Activated T-cell treated with anti-CD3 and anti-CD28 coated beads, Interleukin-2, amount 50 U/mL, for 24 hours (primary cell): ENCODE measurements at places on chromosomes 5 and 9.

DNA sequence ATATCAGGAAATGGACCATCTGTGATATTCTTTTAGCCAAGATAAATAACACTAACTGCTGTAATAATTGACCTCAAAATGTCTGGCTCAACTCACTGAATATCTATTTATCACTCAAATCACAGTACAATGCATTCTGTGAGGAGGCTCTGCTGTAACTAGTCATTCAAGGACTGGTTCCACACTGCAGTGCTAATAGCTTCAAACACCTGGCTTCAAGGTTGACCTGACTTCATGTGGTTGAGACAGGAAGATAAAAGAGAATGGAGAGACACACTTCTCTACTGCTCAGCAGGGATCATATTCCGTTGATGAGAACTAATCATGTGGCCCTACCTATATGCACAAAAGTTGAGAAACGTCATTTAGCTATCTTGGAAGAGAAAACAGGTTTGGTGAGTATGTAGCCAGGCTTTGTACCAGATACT lies 3.4 kb upstream of the RHOBTB3 start:
- peaks cover 60% of the 10 kb centered on the region for H3K4me1 ChIP-seq
- peak overlapping the region; percentile 8 for H3K27ac ChIP-seq
- H3K36me3 ChIP-seq: no peaks in the 10 kb centered on the region
- H3K4me3 ChIP-seq: no peak overlapping the region

DNA sequence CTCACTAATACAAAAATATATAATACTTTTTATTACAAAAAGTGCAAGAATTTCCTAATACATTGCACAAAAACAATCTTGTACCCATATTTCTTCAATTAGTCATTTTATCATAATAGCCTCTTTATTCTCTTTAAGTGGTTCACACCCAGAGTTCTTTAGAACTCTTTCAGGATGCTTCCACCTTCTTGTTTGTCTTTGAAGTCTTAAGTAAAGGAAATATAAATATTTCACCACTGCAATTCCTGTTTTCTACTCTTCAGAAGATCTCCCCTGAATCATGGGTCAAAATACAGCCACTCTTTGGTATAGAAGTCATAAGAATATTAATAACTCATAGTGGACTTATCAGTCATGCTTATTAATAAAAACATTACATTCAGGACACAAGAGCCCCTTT lies 293.0 kb downstream of the ATPSCKMT start:
- no peak overlapping the region for H3K4me3 ChIP-seq
- H3K4me1 ChIP-seq: no peaks in the 10 kb centered on the region
- no peaks in the 10 kb centered on the region for H3K36me3 ChIP-seq
- H3K27ac ChIP-seq: no peak overlapping the region
- no peak for DNase-seq
- H3K27me3 ChIP-seq: no peaks in the 10 kb centered on the region

DNA sequence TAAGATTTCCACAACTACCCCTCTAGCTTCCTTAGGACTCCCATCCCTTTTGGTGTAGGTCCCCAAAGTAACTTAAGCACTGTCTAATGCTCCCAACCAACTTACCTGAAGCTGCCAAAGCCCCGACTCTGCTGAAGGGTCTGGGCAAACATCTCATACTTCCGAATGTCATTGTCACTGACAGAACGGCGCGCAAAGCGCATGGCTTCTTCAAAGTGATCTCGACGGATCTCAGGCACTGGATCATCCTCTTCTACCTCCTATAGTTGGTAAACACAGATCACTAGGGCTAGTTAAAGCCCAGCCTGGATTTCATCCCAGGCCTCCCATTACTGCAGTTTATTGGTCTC lies 15.2 kb downstream of the VCP start:
- peak overlapping the region; percentile 51 for H3K27ac ChIP-seq
- H3K36me3 ChIP-seq: peaks cover 98% of the 10 kb centered on the region
- no peak overlapping the region for H3K4me3 ChIP-seq
- H3K4me1 ChIP-seq: no peaks in the 10 kb centered on the region

GRCh38 chr5:96079075-96079474 lies 117.4 kb upstream of the ELL2 start:
- H3K4me1 ChIP-seq: peaks cover 64% of the 10 kb centered on the region
- H3K27ac ChIP-seq: peak overlapping the region; percentile 93
- peak overlapping the region; percentile 6 for H3K4me3 ChIP-seq
- H3K27me3 ChIP-seq: peaks cover 7% of the 10 kb centered on the region
- DNase-seq: no peak
- no peaks in the 10 kb centered on the region for H3K36me3 ChIP-seq

DNA sequence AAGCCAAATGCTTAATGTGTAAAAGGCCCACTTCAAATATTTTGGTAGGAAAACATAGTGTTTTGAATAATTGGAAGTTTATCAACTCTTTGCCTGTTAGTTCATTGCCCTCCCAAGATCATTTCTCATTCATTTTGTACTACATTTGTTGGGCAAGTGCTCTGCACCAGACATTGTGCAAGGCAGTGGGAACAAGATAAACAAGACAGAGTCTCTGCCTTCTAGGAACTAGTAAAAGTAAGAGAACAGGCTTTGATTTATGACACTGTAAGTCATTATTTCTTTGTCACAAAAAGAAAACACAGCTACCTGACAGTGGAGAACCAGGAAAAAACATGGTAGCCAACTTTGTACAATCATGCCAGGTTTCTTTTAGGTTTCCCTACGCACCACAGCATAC lies 63.7 kb upstream of the PAM start:
- peaks cover 9% of the 10 kb centered on the region for H3K27me3 ChIP-seq
- H3K27ac ChIP-seq: no peak overlapping the region
- H3K4me3 ChIP-seq: no peak overlapping the region
- no peaks in the 10 kb centered on the region for H3K4me1 ChIP-seq
- no peak for DNase-seq
- H3K36me3 ChIP-seq: no peaks in the 10 kb centered on the region

DNA sequence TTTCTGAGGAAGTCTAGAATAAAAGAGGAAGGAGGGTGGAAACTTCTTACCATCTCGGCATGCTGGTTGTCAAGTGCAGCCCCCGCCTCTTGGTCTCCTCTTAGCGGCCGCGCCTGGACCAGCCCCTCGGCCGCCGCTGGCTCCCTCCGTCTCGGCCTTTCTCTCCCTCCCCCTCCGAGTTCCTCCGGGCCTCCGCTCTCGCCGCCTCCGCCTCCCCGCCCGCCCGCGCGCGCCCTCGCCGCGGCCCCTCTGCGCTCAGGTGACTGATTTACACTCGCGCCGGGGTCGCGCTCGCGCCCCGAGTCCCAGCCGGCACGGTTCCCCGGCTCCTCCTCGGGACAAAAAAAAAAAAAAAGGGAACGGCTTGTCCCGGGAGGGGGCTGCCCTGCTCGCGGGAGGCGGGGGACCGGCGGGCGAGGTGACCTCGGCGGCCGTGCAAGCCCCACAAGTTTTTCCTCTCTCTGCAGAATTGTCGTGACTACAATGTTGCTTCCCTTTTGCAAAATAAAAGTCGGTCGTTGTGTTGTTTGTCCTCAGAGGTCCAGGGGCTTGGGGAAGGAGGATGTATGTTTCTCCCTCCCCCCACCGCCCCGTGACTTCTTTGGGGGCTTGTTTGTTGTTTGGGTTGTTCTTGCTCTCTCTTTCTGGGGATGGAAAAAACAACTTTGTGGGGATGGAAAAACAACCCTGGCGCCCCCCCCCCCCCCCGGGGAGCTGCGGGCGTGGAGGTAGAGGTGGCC lies at the start of gene BNC2:
Gene BNC2 (minus strand): TSS at position 75 of the 740 bp plus-strand sequence. CDS start 22 bp downstream, at position 53.
- H3K36me3 ChIP-seq: no peaks in the 10 kb centered on the region
- peaks cover 47% of the 10 kb centered on the region for H3K27me3 ChIP-seq
- H3K4me1 ChIP-seq: peaks cover 5% of the 10 kb centered on the region
- peak within 1 kb of the TSS; percentile 41 for H3K4me3 ChIP-seq

DNA sequence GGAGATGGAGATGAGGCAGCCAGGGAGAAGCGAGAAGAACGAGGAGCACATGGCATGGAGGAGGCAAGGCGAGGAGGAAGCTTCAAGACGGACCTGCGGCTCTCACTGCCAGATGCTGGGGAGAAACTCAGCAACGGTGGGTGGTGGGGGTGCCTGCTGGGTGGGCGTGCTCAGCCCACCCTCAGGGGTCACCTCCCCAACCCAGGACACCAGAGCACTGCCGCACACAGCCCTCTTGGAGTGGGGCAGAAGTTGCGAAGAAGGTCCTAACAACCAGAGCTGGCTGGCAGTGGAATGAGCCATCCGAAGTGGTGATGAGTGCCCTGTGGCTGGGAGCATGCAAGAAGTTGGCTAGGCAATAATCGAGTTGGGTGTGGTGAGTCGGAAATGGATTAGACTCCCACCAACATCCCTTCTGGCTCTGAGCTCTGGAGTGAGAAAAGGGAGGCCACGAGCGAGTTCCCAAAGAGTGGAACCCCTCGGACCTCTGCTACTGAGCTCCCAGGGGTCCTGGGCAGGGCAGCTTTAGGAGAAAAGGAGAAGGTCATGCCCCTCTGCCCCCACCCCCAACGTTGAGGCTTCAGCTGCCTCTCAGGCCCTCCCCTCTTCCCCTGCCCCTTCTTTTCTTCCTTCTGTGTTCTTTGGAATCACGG lies 212.7 kb upstream of the MVB12B start:
- no peak overlapping the region for H3K27ac ChIP-seq
- peaks cover 28% of the 10 kb centered on the region for H3K27me3 ChIP-seq
- DNase-seq: no peak
- no peak overlapping the region for H3K4me3 ChIP-seq
- H3K36me3 ChIP-seq: no peaks in the 10 kb centered on the region

DNA sequence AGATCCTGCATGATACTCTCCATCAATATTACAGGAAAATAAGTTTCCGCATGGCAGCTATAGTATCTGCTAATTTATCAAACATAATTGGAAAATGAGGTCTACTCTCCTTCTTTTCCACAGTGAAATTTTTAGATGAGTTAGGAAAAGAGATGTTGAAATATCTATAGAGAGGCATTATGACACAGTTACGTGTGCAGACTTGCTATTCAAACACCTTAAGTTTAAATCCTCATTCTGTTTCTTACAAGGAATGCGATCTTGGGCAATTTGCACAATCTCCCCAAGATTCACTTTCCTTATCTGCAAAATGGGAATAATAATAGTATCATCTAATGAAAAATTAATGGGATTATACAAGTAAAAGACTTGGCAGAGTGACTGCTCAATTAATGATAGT lies 91.7 kb upstream of the SLCO6A1 start:
- no peaks in the 10 kb centered on the region for H3K36me3 ChIP-seq
- H3K27ac ChIP-seq: no peak overlapping the region
- peaks cover 15% of the 10 kb centered on the region for H3K4me1 ChIP-seq
- DNase-seq: no peak
- peaks cover 4% of the 10 kb centered on the region for H3K27me3 ChIP-seq
